SJSA1 (cell line): ENCODE measurements at places on chromosomes 1 and 21. TPM values are rescaled to one million over a fixed set of nuclear protein-coding genes. Genes with fewer than 3 reads are reported as not detected.

KLHDC8A gene
- total RNA-seq = not detected in 2 replicates

DNA sequence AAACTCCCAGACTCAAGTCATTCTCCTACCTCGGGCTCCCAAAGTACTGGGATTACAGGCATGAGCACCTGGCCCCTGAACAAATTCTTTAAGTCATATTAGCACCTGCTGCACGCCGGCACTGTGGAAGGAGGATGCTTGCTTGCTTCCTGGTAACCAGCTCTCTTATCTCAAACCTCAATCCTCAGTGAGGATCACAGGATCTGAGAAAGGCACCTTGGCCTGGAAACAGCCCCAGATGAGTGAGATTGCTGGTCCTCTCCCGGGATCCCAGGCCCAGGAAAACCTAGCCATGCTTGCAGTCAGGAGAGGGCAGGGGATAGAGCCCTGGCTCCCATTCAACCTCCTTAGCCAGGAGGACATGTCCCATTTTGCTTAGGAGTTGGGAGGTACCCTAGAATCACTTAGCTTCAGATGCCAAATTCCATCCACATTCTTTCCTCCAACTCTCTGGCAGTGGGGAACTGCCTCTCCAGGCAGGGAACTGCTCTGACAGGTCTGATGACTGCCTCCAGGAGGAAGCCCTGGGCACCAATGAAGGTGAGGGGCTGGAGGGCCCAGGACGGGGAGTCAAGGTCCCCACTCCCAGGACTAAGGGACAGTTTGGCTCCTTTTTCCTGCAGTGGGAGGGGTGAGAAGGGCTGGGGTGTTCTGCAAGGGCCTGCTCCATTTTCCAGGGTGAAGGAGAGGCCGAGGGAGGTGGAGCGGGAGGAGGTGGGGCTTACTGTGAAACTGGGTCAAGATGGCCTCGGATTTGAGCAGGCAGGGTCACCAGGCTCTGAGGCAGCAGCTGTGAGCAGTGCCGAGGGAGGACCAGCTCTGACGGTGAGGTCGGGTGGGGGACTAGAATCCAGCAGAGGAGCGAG is 9.5 kb downstream of the GPR37L1 start:
- DNase-seq = no peak

DNA sequence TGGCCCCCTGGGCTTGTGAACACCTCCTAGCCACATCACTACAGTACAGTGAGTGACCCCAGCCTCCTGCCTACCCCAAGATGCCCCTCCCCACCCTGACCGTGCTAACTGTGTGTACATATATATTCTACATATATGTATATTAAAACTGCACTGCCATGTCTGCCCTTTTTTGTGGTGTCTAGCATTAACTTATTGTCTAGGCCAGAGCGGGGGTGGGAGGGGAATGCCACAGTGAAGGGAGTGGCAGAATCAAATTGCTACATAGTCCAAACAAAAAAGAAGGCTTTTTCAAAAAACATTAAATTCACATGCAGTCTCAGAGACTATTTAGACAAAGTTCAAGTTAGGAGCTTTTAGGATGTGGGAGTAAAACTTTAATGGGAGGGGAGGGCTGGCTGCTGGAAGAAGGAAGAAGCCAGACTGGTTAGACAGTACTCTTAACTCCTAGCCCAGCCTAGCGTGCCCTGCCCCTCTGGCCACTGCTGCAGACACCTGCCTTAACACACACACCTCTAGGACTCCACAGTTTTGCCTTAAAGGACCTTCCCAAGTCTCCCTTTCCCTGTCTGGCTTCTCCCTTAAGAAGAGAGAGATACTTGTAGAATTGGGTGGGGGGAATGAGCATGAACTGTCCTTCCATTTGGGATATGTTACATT is 9.4 kb downstream of the PEA15 start:
- no peak for DNase-seq

GRCh38 chr1:2542246-2542915 is 12.3 kb upstream of the HES5 start:
- DNase-seq = no peak

- DNase-seq = peak; percentile 62
Observed at GRCh38 chr1:214332946-214333798, 52.2 kb downstream of the SMYD2 start.

DNA sequence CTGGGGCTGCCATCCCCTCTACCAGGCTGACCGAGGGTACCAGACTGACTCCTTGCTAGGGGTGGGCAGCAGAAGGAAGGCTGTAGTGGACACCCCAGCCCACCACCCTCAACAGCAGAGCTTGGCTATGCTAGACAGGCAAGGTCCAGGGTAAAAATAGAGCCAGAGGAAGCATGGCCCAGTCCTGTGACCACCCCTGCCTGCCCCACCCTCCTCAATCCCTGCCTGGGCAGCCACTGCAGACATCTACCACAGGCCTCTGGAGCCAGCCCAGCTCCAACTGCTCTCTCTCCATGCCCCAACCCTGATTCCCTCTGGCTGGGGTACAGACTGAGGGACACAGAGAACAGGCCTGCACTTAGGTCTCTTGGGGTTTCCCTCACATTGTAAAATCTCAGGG is 1.7 kb downstream of the S100A1 start:
- no peak for DNase-seq

FMN2 gene
- total RNA-seq = 12.7 and 32.6 TPM in 2 replicates

GRCh38 chr1:27885114-27885528 is 12.8 kb downstream of the THEMIS2 start:
- DNase-seq = no peak

GRCh38 chr1:22111620-22112019 is 31.3 kb downstream of the WNT4 start:
- DNase-seq = no peak

GRCh38 chr1:1221887-1222574 is 8.1 kb upstream of the TNFRSF4 start:
- DNase-seq = no peak

- no peak for DNase-seq
Observed at GRCh38 chr1:58812926-58813325, 29.1 kb upstream of the JUN start.

LCA5L gene
- total RNA-seq = 1.0 TPM in 1 of 2 replicates, not detected in the other

CD1B gene
- total RNA-seq = not detected in 2 replicates
